AG09319 (cell line): ENCODE measurements at places on chromosomes 7 and 10.
A peak's percentile ranks its signal among the peaks of the same experiment; 100 is the strongest.

GRCh38 chr7:72335561-72336381, 76.4 kb downstream of the CALN1 start:
- DNase-seq, result no peak

DNA sequence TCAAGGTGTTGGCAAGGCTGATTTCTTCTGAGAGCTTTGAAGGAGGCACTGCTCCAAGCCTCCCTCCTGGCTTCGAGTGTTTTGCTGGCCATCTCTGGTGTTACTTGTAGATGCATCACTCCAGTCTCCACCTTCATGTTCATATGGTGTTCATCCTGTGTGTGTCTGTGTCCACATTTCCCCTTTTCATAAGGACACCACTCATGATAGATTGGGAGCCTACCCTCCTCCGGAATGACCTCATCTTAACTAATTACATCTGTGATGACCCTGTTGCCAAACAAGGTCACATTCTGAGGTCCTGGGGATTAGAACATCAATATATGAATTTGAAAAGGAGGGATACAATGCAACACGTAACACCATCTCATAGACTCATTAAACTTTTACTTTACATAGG, 119.0 kb downstream of the CREB5 start:
- DNase-seq, result no peak

- DNase-seq, result peak; percentile 80
Measured at GRCh38 chr7:41148521-41148951, 554.4 kb downstream of the INHBA start.

- DNase-seq, result no peak
Measured at GRCh38 chr7:5997210-5997808, 11.5 kb downstream of the PMS2 start.

GRCh38 chr7:12896316-12896715, 208.9 kb downstream of the ARL4A start:
- DNase-seq, result no peak

GRCh38 chr10:73586583-73586984, 4.6 kb downstream of the USP54 start:
- no peak for DNase-seq

DNA sequence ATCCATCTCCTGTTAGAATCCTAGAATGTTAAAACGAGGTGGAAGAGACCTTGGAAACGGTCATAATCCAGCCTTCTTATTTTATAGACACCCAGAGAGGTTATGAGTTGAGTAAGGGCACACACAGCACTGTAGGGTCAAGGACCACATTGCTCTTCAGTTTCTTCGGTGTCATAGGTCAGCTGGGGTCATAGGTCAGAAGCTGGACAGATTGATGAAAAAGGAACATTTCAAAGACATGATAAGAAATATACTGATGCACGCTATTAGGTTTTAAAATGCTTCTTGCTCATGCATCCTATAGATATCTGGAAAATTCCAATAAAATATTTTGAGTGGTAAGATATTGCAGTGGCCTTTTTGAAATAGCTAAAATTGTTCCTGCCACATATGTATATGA, 60.0 kb upstream of the BMS1 start:
- DNase-seq, result no peak

DNA sequence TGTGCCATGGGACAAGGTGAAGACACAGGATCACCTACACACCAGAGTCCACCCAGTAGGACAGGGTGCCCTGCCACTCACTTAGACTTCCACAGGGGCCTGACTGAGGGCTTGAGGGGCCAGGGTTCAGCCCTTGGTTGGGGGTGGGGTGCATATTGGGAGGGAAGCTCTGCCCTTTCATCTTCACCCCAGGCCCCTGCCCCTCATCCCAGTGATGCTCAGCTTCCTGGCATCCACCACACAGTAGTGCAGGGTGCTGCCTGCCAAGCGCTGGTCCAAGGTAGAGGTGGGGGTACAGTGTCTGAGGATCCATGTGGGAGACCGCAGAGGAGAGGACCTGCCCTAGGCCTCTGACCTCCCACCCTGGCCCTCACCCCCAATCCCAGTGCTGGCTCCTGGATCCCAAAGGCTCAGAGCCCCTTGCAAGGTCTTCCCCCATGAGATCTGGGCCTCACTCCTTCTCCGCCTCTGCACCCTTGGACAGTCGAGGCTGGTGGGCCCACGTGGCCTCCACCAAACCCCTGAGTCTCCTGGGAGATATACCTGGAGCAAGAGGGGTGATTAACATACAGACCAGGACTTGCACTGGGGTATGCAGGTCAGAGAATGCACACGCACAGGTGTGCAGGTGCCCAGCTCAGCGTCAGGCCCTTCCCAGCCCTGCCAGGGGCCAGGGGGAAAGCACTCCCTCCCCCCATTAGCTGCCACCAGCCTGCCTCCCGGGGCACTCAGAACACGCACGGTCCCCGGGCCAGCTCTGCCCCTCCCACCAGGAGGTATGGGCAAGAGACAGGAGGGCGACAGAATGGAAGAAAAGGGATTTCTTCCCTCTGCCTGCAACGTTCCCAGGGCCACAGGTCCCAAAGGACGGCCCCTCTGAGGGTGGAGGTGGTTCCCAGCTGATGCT, 8.6 kb upstream of the IRF5 start:
- DNase-seq, result no peak

DNA sequence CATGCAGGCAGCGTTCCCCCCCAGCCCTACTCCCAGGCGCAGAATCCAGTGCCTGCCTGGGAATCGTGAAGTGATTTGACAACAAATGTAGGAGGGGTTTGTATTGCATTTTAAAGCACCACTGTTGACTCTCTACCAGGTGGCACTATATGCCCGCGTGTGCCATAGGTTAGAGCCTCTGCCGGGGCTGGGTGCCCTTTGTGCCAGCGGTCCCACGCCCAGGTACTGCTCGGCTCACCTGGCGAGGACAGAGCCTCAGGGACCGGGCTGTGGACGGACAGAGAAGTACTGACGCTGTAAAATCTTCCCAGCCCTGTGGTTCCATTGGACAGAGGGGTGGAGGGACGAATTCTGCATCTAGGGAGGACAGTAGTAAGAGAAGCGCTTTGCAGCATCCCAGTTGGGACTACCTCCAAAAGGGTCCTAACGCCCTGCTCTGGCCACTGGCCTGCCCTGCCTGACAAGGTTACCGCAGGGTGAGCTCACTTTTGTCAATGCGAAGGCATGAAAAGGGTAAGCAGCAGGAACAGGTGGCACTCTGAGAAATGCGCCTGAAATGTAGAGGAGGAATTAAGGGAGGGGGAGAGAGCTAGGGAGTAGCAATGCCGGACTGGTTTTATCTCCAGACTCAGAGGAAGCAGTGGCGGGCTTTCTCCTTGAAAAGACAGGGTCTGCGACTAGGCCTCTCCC, 788 bp upstream of the CACNA2D1 start:
- DNase-seq, result no peak

- no peak for DNase-seq
Measured at GRCh38 chr10:78176320-78177317, 143.0 kb downstream of the RPS24 start.

GRCh38 chr7:32941681-32942414, 15.4 kb upstream of the FKBP9 start:
- no peak for DNase-seq

DNA sequence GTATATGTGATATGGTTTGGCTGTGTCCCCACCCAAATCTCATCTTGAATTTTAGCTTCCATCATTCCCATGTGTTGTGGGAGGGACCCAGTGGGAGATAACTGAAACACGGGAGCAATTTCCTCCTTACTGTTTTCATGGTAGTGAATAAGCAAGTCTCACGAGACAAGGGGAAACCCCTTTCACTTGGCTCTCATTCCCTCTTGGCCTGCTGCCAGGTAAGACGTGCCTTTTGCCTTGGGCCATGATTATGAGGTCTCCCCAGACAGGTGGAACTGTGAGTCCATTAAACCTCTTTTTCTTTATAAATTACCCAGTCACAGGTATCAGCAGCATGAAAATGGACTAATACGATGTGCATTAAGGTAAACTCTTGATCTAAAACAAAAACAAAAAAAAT, 357.1 kb upstream of the AOAH start:
- DNase-seq, result no peak

GRCh38 chr7:123746055-123746454, 2.7 kb downstream of the WASL start:
- DNase-seq, result no peak

- DNase-seq, result no peak
Measured at GRCh38 chr7:138377306-138377705, 82.8 kb upstream of the TRIM24 start.

DNA sequence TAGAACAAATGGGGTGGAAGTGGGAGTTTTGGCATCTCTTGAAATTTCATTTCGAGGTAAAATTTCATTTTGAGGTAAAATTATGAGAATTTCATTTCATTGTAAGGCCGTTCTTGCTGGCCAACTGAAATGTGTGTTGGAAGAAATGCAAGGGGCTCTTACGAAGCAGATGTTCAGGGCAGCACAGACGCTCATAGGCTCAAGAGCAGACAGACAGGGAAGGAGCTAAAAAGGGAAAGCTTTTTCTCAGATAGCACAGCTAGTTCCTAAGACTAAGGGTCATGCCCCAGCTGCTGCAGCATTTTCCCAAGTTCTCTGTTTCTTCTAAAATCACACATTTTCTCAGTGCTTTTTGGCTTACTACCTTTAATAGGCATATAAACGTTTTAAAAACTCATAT, 65.1 kb upstream of the SFMBT2 start:
- no peak for DNase-seq

DNA sequence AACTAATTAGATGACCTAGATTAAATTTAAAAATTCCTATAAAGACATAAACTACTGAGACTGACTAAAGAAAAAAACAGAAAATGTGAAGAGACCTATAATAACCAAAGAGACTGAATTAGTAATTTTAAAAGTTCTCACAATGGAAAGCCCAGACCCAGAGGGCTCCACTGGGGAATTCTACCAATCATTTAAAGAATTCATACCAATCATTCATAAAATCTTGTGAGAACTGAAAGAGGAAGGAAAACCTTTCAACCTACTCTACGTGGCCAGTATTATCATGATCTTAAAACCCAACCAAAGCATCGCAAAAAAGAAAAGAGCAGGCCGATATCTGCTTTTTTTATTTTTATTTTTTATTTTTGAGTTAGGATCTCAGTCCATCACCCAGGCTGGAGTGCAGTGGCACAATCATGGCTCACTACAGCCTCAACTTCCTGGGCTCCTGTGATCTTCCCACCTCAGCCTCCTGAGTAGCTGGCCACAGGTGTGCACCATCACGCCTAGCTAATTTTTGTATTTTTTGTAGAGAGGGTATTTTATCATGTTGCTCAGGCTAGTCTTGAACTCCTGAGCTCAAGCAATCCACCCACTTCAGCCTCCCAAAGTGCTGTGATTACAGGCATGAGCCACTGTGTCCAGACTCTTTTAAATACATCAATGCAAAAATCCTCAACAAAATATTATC, 48.6 kb downstream of the DGKI start:
- DNase-seq, result no peak

DNA sequence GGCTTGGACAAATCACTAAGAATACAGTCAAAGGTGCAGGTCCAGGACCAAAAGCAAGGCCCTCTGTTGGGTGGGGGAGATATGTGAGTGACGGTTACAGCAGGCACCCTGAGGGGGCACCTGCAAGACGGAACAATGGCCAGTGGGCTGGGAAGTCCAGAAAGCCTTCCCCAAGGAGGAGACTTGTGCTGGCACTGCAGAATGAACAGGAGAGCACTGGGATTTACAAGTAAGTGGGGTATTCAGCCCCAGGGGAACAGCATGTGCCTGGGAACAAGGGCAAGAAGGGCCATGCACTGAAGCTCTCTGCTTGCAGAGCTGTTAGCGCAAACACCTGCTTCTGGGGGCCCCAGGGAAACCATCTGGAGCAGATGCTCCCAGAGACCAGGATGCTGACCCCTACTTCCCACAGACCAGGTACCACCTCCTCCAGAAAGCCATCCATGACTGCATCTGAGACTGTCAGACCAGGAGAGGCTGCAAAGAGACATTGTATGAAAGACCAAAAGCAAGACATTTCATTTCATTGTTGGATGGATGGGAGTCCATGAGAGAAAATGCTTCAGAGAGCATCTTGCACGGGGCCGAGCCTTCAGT, 24.6 kb upstream of the ZMIZ1 start:
- no peak for DNase-seq

GRCh38 chr10:124470544-124471434, 9.2 kb downstream of the LHPP start:
- no peak for DNase-seq

DNA sequence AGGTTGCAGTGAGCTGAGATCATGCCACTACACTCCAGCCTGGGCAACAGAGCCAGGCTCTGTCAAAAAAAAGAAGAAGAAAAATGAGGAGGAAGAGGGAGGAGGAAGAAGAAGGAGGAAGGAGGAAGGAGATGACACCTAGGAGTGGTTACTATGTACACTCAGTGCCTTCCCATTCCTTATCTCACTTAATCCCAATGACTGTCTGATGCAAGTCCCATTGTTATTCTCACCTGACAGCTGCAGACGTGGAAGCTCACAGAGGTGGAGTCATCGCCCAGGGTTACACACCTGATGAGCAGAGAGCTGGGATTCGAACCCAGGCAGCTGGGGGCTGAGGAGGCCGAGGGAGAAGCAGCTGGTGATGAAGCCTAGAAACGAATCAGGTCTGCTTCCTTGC, 258.8 kb downstream of the SNX10 start:
- DNase-seq, result no peak

DNA sequence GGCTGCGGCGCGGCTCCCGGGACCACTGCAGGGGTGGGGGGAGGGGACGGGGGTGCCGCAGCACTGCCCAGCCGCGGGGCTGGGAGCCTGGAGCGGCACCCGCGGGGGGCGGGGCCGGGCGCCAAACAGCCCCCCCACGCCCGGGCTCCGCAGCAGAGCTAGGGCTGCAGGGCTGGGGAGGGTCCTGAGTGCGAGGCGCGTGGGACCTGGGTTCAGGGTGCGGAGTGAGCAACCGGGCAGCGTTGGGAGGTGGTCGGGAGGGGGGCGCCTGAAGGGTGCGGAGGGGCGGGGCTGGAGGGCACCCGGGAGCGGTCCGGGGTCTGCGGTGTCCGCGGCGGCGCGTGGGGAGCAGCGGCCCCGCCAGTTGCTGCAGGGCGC, 528 bp downstream of the CAMK2G start:
- DNase-seq, result no peak

DNA sequence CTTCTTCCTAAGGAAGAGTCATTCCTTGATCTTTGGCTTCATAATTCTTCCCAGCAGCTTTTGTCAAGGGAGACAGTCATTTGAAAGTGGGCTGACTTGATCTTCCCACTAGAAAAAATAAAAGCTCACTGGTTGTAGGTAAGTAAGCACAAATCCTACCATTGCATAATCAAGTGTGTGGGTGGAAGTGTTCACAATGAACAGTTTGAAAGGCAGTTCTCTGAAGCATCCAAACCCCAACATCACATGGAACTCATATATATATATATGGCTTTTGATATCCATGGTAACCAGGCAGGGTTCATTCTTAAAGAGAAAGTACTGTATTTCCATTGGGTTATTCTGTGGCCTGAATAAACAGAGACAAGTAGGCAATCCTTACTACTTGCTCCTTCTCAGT, 51.6 kb downstream of the ARMH3 start:
- DNase-seq, result no peak
